Activated CD4-positive, alpha-beta T cell treated with anti-CD3 and anti-CD28 coated beads, Interleukin-2, amount 10 ng/mL, durations not matched to agents 24 days and 14 days (primary cell): ENCODE measurements at places on chromosomes 4 and X.
A peak's percentile ranks its signal among the peaks of the same experiment; 100 is the strongest.

GRCh38 chr4:75107755-75108612, 175.1 kb downstream of the PARM1 start:
- no peak for DNase-seq

GRCh38 chr4:42953321-42953720, 60.8 kb downstream of the GRXCR1 start:
- no peak for DNase-seq

DNA sequence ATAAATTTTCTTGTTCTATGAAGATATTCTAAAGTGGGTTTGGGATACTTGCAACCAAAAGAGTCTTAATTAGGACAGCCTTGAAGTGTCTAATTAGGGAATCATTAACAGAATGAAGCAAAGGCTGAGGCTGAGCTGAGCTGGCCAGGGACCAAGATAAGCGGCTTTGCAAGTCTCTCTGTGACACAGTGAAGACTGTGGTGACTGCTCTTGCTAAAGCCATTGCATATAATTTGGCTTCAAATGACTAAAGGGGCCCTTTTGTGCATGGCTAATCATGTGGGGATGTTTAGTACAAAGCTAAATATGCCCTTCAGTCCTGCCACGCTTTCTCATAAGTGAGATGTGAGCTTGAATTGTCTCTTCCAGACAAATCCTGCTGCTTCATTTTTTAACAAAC, 31.2 kb upstream of the GYPA start:
- no peak for DNase-seq

DNA sequence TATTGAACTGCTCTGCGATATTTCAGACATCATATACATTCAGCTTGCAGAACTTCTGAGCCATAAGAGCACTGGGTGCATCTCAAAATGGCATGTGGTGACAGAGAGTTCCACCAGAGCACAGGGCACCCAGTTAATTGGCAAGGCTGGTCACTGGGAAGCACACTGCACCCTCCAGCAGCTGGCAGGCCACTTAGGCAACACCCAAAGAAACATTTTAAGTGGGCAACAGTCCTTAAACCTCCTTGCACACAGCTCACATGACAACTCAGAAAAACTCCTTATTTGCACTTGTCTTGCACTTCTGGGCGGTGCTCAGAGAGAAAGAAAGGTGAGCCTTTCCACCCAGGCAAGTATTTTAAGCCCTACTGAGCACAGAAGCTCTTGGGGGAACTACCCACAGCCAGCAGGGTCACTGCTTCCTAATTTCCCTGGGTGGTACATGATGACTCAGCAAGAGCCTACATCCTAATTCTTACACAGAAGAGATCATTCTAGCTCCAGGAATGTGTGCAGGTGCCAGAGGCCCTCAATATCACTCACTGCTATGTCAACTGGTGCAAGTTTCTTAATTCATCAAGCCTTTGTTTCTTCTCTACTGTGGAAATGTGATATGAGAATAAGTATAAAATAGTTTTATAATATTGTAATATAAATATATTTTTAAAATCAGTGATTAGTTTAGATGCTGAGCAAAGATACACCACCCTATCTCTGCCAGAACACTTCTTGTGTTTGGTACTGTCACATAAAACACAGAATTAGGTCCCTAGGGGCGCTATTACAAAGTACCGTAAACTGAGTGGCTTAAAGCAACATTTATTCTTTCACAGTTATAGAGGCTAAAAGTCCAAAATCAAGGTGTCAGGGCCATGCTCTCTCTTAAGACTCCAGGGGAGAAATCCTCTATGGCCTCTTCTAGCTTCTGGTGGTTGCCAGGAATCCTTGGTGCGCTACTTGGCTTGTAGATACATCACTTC, 155.1 kb upstream of the PPARGC1A start:
- no peak for DNase-seq

GRCh38 chrX:12115377-12115776, 22.9 kb upstream of the FRMPD4 start:
- no peak for DNase-seq

GRCh38 chr4:7328913-7329638, 105.7 kb downstream of the PSAPL1 start:
- DNase-seq: no peak

DNA sequence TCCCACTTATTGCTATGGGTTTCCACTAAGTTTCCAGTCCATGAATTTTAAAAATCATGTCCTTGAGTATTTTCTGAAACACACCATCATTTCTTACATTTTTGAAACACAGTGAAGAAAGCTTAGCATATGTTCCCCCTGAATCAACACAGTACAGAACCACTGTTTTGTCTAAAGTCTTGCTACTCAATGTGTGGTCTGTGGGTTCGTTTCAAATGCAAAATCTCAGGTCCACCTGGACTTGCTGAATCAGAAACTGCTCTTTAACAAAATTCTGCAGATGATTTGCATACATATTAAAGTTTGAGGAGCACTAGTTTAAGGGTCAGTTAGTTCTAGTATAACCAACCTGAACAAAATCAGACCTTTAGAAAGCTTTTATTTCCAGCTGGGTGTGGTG, 60.4 kb downstream of the SUPT20HL2 start:
- DNase-seq: no peak

DNA sequence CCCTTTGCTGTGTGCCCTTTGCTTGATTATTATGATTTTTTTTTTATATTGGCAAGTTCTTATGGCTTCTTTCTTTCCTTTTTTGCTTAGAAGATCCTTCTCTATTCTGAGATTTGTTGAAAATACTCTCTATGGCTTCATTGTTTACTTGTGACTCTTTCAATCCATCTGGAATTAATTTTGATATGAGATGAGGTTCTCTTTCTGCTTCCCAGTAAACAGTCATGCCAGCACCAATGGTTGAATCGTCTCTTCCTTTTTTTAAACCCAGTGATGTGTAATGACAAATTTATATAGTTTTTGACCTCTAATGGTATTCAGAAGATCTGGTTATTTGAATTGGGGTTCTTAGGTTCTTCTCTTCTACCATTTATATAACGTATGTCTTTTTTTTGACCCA, 121.8 kb downstream of the ARHGAP10 start:
- no peak for DNase-seq

- no peak for DNase-seq
Observed at GRCh38 chrX:46929439-46930261, 17.4 kb downstream of the JADE3 start.

- DNase-seq: no peak
Observed at GRCh38 chr4:86910820-86911684, 18.8 kb upstream of the C4orf36 start.

GRCh38 chr4:137861682-137862081, 329.4 kb upstream of the PCDH18 start:
- DNase-seq: no peak

GRCh38 chr4:102344520-102344953, 745 bp downstream of the SLC39A8 start:
- peak; percentile 92 for DNase-seq

GRCh38 chr4:121421594-121421993, 40.8 kb upstream of the QRFPR start:
- DNase-seq: no peak

DNA sequence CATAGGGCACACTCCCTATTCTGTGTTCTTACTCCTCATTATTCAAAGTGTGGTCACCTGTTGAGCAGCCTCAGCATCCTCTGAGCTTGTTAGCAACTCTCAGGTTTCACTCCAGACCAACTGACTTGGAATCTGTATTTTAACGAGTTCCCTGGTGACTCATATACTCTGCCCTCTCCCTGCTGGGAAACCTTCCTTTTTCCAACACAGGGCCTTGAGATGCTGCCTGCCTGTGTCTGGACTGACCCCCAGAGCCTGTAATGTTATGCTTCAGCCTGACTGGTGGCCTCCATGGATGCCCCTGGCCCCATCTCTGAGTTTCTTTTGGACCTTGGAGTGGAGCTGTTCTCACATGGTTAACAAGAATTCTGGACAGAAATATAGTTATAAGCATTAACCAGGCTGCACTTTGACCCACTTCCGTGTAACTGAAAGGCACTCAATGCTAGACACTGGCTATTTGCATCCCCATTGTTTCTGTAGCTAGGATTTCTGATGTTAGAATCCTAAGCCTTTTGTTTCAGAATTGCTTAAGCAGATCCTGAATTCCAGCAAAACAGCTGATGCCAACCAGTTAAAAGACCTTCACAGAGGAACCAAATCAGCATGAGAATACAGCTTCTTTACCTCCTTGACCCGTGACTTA, 262.6 kb downstream of the STIM2 start:
- DNase-seq: no peak
